ENCODE measurements at places on chromosomes 1 and 21.

GRCh38 chr1:236302941-236303340 is 21.2 kb upstream of the ERO1B start:
- DNase-seq: no peak

- no peak for DNase-seq
Observed at GRCh38 chr1:192263436-192263835, 53.4 kb upstream of the RGS21 start.

DNA sequence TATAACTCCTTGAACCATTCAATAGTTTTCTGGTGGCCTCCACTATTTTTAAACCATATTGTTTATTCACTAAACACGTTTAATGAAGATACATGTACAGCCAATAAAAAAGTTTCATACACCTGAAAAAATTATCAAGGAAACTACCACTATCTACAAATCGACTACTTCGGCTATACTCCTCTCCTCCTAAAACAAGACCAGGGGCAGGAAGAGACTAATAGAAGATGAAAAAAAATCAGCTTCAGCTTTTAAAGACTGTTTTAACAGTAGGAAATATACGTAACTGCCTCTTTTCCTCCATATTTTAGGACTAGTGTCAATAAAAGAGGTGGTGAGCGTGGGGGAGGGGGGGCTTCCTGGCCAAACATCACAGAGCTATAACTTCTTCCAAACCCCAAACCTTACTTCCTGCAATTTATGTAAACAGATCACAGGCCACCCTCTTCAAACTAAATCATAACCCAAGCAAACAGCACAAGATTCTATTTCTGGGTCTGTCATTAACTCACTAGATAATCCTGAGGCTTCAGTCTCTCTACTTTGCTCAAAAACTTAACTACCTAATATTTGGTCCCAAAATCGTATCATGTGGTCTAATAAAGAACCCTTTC is 15.1 kb downstream of the FOXJ3 start:
- no peak for DNase-seq

DNA sequence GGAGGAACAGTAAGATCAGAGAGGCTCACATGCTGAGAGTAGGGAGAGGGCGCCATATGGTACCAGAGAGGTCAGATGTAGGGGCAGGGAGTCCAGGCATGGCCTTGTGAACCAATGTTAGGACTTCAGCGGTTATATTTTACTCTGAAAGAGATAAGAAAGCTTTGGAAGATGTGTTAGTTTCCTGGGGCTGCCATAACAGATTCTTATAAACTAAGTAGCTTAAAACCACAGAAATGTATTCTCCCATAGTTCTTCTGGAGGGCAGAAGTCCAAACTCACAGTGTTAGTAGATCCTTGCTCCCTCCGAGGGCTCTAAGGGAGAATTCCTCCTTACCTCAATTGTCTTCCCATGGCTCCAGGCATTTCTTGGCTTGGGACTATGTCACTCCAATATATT is 502.5 kb upstream of the ADGRL2 start:
- no peak for DNase-seq

DNA sequence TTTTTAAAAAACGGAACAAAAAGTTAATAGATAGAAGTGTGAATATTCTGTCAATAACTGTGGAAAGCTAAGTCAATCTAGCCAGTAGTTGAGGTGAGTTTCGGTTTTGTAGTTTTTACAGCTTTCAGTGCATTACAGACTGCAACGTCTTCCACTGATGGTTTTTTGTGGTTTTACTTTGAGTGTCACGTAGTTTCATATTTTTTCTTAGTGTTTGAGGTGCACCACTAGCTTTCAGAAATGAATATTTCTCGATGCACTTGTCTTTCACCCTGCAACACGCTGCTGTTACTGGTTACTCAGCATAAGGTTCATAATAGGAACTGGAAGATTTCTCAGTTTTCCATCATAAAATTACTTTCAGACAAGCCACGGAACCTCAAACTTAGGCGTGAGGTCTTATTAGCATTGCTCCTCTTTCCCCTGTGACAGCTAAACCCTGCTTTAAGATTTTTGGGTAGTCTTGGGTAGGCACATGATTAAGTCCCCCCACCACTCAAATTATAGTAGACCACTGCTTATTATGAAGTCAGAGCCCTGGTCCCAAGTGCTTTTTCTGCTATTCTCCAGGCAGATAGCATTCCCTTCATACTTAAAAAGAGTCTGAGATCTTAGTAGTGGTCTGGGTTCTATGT is 1412.7 kb downstream of the KCNT2 start:
- DNase-seq: no peak

GRCh38 chr1:3030663-3031381 is 9.6 kb downstream of the ACTRT2 start:
- DNase-seq: no peak

GRCh38 chr1:75952016-75952415 is 19.8 kb upstream of the ASB17 start:
- DNase-seq: no peak

GRCh38 chr1:51561702-51562101 is 42.6 kb upstream of the EPS15 start:
- no peak for DNase-seq

DNA sequence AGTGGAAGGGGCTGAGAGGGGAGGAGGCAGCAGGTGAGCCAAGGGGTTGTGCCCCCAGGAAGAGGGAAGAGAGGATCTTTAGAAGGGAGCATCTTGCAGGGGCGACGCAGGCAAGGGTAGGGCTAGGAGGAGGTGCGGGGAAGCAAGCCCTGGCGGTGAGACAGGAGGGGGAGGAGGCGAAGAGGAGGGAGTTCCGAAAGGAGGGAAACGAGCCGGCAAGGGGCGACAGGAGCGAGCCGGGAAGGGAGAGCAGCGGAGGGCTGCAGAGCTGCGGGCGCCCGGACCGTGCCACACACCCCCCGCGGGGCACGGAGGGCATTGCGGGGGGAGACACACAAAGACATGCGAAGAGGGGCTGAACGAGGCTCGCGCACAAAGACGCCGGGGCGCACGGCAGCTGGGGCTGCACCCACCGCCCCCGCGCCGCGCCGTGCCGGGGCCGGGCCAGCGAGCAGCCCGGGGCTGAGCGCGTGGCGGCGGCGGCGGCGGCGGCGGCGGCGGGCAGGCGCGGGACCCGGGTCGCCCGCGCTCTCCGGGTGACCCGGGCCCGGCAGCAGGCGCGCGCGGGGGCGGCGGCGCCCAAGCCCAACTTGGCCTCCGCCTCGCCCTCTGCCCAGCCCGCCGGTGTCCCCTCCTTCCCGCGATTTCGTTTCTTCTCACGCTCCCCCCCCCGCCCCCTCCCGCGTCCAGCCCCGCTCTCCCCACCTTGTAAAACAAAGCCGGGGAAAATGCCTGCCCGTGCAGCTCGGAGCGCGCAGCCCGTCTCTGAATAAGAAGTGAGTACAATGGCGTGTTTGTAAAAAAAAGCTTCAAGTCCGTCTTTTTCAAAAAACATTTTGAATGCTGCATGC is at the start of gene KCNK2:
Gene KCNK2, plus strand, starts transcription at position 206 of the 851 bp plus-strand sequence. CDS start 649 bp downstream, outside the sequence.
- DNase-seq: no peak

GRCh38 chr1:180585994-180586359 is 27.2 kb downstream of the OVAAL start:
- DNase-seq: no peak

- DNase-seq: no peak
Observed at GRCh38 chr1:184390889-184391288, 4.1 kb downstream of the C1orf21 start.

- no peak for DNase-seq
Observed at GRCh38 chr1:41056907-41057306, 35.4 kb upstream of the SLFNL1 start.

DNA sequence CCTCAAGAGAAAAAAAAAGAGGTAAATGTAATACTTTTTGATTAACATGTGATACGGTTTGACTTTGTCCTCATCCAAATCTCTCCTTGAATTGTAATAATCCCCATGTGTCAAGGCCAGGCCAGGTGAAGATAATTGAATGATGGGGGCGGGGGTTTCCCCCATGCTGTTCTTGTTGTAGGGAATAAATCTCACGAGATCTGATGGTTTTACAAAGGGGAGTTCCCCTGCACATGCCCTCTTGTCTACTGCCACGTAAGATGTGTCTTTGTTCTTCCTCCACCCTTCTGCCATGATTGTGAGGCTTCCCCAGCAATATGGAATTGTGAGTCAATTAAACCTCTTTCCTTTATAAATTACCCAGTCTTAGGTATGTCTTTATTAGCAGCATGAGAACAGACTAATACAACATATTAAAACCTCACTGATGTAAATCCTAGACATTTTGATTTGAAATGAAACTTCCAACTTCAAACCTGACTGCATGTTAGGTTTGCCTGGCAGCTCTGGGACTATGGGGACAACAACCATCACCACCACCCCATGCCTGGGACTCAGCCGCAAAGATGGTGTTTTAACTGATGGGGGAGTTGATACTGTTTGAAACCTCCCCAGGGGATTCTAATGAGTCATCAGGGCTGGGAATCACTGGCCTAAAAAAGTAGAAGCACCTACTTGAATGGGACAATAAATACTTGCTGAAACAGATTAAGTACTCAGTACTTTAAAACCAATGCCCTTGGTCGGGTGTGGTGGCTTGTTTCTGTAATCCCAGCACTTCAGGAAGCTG is 32.8 kb upstream of the BACH1 start:
- DNase-seq: no peak

GRCh38 chr1:205754857-205755256 is 4.9 kb upstream of the NUCKS1 start:
- no peak for DNase-seq

- no peak for DNase-seq
Observed at GRCh38 chr1:164865385-164865784, 306.4 kb downstream of the PBX1 start.

- DNase-seq: no peak
Observed at GRCh38 chr1:208476846-208477170, 232.6 kb upstream of the PLXNA2 start.

- DNase-seq: no peak
Observed at GRCh38 chr1:244280859-244281258, 170.8 kb downstream of the ADSS2 start.

- DNase-seq: no peak
Observed at GRCh38 chr1:76543495-76543894, 323.8 kb upstream of the ST6GALNAC5 start.

DNA sequence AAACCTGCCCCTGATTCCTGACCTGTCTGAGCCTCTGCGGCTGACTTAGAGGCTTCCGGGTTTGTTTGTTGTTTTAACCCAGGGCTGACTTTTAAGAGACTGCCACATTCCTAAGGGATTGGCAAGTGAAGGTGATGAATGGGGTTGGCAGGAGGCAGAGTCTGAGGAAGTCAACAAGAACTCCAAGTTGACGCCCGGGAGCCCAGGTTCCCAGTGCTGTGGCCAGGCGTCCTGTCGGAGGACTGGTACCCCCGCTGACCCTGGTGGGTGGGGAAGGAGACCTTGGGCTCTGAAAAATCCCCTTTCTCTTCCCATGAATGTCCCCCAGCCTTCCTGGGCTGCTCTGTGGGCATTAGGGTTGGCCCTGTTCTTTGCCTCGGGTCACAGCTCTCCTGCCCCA is 19.7 kb upstream of the EPS8L3 start:
- no peak for DNase-seq

DNA sequence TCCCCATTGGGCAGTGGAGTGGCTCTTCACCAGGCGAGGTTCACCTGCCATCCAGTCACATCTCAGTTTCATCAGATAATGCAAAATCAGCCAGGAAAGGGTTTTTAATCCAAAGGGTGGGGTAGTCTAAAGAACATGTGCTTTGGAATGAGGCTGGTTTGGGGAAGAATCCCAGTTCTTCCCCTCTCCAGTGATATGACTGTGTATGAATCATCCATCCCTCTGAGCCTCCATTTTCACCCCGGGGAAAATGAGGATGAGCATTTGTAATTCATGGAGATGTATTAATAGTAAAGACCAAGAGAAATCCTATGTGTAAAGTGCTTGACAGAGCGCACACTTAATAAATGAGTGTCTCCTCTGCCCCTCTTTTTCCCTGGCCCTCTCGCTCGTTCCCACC is 215.1 kb upstream of the FGGY start:
- no peak for DNase-seq

DNA sequence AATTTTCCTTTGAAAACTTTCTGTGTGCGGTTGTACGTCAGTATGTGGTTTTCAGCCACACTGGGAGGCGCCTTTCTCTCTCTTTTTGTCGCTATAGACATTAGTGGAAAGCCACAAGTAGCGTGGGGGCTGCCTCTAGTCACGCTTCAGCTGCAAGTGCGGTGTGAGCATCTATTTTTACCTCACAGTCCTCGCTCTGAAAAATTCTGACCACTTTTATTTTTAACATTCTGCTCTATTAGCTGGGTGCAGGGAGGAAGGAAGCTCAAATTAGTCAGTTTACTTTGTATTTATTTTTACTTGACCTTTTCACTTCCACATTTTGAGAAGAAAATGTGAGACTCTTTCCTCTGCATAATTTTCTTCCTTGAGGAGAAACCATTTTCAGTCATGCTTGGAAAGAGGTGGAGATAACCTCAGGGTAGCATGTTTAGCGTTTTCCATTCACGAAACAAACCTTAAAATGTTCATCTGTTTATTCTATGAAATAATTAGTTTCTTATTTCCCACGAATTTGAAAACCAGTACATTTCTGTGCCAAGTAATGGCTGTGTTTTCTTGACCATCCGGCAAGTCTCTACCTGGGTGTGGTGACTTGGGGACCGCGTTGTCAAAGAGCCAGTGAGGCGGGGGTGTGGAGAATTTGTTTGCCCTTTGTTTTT is 35.6 kb downstream of the ADARB1 start:
- DNase-seq: no peak

- DNase-seq: no peak
Observed at GRCh38 chr1:157371221-157371620, 181.1 kb downstream of the FCRL5 start.

- no peak for DNase-seq
Observed at GRCh38 chr1:209086486-209087192, 496.9 kb upstream of the CAMK1G start.

DNA sequence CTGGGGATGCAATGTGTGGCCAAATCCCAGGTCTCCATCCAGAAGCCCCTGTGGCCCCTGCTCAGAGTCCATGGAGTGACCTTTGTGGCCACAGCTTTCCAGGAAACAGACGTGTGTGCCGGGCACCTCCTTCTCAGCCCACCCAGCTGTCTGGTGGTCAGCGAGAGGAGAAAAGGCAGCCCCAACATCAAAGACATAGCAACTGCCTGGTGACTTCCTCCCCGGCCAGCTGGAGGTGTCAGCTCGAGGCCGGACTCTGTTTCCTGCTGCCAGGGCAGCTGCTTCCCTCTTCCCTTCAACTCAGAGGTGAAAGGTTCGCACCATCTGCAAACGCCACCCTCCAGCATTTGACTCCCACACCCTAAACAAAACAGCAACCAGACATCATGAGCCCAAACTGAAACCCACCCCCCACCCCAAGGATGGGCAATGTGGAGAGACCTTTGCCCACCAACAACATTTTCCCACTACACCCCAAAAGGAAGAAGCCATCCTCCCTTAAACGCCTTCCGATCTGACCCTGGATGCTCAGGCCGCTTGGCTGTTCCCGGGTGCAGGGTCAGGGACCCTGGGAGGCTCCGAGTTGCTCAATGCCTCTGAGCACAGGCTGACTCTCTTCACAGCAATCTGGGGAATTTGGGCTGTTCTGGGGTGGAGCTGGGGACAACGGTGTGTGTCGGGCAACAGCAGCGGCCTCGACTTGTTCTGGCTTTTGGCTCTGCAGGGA is 162.3 kb downstream of the PSMG1 start:
- DNase-seq: no peak

DNA sequence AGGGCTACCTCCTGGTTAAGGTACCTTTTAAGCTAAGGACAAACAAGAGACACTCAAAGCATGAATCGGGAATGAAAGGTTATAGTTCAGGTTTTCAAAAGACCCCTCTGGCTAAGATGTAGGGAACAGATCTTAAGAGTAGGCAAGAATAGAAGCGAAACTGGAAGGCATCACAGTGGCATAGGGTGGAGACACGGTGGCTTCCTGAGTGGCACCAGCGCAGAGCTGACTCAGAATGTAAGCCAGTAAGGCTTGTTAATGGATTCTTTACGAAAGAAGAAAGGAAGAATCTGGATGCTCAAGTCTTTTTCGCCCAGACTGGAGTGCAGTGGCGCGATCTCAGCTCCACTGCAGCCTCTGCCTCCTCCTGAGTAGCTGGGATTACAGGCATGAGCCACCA is 21.2 kb downstream of the PADI6 start:
- no peak for DNase-seq

All from stimulated activated CD8-positive, alpha-beta memory T cell treated with anti-CD3 and anti-CD28 coated beads, Interleukin-7, amount 100 ng/mL, for 24 hours (primary cell).